ENCODE measurements at places on chromosomes 5 and 9.
A peak's percentile ranks its signal among the peaks of the same experiment; 100 is the strongest.

DNA sequence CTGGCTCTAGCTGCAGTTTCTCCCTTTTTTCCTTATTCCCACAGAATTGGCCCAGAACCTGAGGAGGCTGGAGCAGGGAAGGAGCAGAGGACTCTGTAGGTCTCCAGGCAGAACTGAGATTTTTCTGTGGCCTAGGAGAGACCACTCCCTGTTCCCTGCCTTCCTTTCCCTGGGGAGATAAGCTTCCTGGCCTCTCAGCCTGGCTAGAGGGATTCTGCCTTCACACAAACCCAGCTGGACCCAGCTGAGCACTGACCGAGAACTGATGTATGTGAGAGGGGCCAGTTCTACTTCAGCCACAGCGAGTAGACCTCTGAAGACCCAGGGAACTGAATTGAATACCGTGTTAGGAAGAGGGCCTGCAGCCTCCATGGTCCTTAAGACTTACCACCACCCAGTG is 48.0 kb downstream of the RUSC2 start:
- no peak for DNase-seq

- no peak for DNase-seq
Measured at GRCh38 chr5:78726571-78726970, 78.0 kb upstream of the LHFPL2 start.

- peak; percentile 59 for DNase-seq
Measured at GRCh38 chr5:133363807-133364587, 248.3 kb downstream of the FSTL4 start.

DNA sequence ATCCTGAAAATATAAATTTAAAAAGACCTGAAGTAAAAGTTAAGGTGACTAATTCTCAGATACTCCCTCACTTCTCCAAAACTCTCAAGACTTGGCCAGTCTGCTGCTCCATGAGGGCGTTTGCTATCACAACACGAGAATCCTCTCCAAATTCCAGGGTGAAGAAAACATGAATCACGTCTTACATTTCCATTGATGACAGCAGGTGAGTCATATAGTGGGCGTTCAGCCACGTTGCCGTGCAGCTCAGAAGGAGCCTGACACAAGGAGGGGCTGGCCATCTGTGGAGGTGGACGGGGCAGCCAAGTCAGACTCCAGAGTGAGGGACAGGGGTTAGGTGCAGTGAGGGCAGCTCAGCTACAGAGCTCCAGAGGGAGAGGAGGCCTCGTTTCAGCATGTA is 555.1 kb upstream of the ADAMTS16 start:
- DNase-seq: no peak

GRCh38 chr5:113354055-113354454 is 80.7 kb downstream of the TSSK1B start:
- no peak for DNase-seq

DNA sequence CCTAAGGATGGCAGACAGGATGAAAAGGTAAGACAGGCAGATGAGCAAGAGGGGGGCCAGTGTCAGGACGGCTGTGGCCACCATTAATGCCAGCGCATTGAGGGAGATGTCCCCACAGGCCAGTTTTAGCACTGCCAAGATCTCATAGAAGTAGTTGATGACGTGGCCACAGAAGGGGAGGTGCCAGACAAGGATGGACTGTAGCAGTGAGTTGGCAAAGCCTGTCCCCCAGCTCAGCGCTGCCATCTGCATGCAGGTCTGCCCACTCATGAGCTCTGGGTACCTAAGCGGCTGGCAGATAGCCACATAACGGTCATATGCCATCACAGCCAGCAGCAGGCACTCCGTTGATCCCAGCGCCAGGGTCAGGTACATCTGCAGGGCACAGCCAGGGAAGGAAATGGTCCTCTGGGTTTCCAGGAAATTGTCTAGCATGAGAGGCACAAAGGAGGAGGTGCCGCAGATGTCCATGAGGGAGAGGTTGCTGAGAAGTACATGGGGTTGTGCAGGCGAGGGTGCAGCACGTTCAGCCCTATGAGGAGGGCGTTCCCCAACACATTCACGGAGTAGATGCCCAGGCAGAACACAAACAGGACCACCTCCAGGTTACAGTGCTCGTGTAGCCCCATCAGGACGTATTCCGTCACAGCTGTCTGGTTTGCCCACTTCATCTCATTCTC is 10.8 kb downstream of the OR13J1 start:
- DNase-seq: peak; percentile 69

DNA sequence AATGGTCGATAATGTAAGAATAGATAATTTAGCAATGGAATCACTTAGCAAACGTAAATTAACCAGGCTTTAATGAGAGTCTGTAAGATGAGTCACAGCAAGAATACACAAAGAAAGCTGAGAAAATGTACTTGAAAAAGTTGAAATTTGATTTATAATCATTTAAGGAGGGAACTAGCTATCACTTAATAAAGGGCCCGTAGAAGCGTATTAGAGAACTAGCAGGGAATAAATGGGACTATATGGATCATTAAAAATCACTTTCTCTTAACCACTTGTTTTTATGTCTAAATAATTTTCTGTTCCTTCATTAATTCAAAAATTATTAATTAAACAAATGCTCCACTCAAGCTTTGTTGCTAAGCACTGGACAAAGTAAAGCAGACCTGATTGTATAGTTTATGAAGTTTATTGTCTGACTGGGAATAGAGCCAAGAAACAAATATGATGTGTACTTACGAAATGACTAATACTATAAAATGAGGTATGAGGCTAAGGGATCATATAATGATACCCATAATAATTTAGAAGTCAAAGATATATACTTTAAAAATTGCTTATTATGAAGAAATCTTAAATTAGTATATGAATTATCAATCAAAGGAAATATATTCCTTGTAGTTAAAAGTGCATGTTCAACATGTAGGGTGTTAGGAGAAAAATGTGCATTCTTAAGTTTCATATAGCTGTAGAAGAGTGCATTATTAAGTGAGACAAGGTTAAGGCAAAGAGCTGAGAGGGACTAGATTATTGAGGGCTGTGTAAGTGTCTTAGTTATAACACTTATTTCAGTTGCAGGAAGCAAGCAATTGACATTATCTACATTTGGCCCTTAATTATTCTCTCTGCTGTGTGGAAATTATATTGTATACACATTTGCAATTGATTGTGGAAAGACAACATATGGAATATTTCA is 196.8 kb downstream of the PRDM9 start:
- DNase-seq: no peak

DNA sequence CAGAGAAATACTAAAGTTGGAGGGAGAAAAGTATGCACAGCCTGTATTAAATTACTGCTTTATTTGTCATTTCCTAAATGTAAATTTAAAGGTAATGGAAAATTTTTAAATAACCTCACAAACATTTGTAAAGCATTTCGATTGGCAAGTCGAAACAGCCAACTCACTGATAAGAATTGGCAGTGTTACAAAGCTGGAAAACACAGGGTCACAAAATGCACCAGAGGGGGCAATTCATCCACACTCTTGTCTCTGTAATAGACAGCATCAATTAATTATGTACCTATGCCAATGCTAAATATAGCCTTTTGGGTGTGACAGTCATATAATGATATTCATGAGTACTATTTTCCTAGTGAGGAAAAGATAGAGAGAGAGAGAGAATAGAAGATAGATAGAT is 140.6 kb upstream of the PRLR start:
- no peak for DNase-seq

- DNase-seq: no peak
Measured at GRCh38 chr5:106797996-106798395, 872.7 kb downstream of the EFNA5 start.

- no peak for DNase-seq
Measured at GRCh38 chr5:171451421-171451820, 32.0 kb downstream of the FGF18 start.

DNA sequence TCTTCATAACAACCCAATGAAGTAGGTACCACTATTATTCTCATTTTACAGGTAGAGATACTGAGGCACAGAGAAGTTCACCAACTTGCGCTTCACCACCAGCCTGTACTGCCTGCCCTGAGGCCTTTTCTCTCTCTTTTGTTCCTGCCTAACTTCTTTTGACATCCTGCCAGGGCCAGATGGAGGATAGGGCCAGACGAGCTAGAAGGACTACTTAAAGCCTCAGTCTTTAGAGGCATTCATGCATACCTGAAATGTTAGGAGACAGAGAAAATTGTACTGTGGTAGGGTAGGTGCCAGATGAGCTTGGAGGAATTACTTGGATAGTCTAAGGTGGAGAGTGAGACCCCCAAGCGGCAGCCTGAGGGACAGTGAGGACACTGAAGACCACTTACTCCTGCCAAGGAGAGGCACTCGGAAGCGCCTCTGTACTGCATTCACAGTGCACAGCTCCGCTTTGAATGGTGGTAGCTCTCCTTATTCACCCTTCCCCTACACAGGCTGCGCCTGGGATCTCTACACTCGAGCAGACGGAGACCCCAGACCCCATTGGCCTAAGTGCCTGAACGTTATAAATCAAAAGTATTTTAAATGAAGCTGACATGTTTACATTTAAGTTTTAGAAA is 6.2 kb upstream of the ORM1 start:
- peak; percentile 14 for DNase-seq

GRCh38 chr9:121966706-121967105 is 126.4 kb downstream of the TTLL11 start:
- no peak for DNase-seq

DNA sequence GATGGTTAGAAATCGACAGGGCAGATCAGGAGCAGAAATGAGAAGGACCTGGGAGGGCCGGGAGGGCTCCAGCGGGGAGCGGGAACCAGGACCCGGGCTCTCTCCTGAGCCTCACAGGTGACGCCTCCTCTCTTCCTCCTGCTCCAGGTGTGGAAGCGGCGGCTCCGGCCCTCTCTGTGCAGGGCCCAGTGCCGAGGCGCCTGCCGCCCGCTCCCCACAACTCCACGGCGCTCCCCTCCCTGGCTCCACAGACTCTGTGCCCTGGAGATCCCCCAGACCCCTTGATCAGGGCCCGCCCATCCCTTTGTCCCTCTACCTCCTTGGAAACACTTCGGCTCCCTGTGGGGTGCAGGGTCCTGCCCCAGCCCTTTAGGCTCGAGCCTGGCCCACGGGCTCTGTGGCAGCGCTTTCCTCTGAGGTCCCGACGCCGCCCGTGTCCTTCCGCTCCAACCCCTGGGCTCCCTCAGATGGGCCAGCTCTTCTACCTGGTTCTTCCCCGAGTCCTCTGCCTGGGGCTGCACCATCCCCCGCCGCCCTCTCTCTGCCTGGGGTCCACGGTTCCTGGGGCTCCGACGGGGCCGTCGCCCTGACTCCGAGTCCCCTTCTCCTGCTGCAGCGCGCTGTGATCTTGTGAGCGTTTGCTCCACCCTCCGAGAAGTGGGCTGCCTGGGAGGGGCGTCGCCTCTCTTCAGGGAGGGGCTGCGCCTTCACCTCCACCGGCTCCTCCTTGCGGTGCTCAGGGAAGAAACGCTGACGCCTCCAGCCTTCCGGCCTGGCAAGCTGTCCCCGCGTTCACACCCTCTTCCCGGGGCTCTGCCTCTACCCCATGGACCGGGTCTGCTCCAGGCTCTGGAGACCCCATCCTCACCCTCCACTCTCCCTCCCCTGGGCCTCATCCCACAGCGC is 22.4 kb upstream of the SLC6A3 start:
- DNase-seq: no peak

DNA sequence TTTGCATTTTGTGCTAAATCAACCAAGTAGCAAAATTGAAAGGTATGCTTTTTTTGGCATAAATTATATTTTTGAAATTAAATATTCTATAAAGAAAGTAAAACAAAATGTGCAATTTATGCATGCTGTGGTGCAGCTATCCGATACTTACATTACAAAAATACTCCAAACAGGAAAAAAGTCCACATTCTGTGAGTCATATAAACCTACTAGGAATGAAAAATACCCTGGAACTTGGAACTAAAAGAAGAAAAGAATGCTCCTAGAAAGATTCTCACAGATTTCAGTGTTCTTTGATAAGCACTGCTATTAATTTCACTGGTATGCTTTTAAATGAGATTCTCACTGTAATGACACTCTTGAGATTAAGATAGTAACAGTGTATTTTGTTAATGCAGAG is 92.6 kb downstream of the OSMR start:
- DNase-seq: no peak

DNA sequence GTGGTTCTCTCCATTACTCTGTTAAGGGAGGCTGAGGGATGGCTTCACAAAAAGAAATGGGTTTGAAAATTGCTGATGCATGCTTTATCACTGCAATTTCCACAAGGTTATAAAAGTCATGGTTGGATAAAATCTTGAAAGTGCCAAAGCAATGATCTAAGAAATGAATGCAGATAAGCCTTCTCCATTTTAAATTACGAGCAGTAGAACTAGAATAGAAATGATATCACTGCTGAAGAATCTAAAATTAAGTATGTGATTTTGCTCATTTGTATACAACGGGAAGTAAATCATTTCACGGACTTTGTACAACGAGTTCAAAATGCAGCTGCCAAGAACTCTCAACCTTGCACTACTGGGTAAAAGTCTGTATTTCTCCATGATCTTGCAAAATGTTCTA is 299.0 kb downstream of the PRELID2 start:
- DNase-seq: no peak

Data from mesenteric fat pad (tissue), 1 donor.